CD4-positive, alpha-beta T cell (primary cell): ENCODE measurements at places on chromosomes 7 and 10. TPM values are rescaled to one million over a fixed set of nuclear protein-coding genes. Genes with fewer than 3 reads are reported as not detected.

DNA sequence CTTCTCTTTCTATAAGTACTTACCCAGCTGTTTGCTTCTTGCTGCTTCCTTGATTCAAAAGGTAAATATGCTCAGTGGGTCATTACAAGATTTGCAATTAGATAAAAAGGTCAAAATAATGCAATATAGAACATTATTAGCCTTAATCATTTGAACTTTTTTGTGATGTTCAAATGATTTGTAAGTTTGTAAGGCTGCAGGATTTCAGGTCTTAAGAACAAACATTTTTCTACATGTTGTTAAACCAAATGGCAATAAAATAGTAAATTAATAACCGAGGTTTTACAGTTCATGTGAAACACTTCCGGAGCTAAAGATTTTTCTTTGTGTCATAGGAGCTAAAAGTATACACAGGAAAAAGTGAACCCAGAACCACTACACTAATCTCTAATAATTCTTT is 16.2 kb upstream of the SCIN start:
- H3K4me3 ChIP-seq: no peak overlapping the region
- H3K27me3 ChIP-seq: no peaks in the 10 kb centered on the region
- H3K27ac ChIP-seq: no peak overlapping the region
- H3K36me3 ChIP-seq: no peaks in the 10 kb centered on the region
- H3K4me1 ChIP-seq: no peaks in the 10 kb centered on the region

- H3K4me1 ChIP-seq: peaks cover 24% of the 10 kb centered on the region
- peak overlapping the region; percentile 57 for H3K27ac ChIP-seq
- H3K4me3 ChIP-seq: no peak overlapping the region
- no peaks in the 10 kb centered on the region for H3K27me3 ChIP-seq
- peak; percentile 73 for DNase-seq
Observed at GRCh38 chr7:150556521-150557138, 10.6 kb upstream of the GIMAP4 start.

DNA sequence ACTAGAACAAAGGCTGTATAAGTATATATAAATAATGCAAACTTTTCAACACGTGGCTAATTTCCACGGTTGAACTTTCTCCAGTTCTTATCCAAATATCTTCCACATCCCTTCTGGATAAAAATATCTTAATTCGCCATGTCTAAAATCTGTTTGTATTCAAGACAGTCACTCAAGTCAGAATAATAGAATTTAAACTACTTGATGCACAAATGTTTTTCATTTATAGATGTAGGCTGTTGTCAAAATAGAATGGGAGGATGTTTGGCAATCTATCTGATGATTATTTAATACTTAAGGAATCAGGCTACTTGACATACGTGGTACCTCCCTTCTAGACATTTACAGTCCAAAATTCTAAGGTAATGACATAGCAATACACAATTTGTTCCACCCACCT is 204.3 kb downstream of the TWIST1 start:
- no peak overlapping the region for H3K4me3 ChIP-seq
- DNase-seq: no peak
- H3K27me3 ChIP-seq: no peaks in the 10 kb centered on the region
- no peaks in the 10 kb centered on the region for H3K4me1 ChIP-seq

DNA sequence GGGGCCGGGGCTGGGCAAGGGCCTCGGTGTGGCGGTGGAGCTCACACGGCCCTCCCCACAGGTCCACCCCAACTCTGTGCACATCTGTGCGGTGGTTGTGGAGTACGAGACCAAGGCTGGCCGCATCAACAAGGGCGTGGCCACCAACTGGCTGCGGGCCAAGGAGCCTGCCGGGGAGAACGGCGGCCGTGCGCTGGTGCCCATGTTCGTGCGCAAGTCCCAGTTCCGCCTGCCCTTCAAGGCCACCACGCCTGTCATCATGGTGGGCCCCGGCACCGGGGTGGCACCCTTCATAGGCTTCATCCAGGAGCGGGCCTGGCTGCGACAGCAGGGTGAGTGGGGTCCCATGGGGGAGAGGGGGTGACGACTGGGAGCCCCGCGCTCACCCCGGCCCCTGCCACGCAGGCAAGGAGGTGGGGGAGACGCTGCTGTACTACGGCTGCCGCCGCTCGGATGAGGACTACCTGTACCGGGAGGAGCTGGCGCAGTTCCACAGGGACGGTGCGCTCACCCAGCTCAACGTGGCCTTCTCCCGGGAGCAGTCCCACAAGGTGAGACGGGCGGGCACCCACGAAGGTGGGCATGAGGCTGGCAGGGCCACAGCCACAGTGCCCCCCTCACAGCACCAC is 8.8 kb downstream of the TMEM120A start:
- H3K36me3 ChIP-seq: peaks cover 56% of the 10 kb centered on the region
- no peak for DNase-seq
- no peak overlapping the region for H3K27ac ChIP-seq
- H3K4me1 ChIP-seq: peaks cover 3% of the 10 kb centered on the region
- H3K4me3 ChIP-seq: no peak overlapping the region

- H3K36me3 ChIP-seq: peaks cover 52% of the 10 kb centered on the region
- H3K4me3 ChIP-seq: no peak overlapping the region
- no peak overlapping the region for H3K27ac ChIP-seq
- no peak for DNase-seq
Observed at GRCh38 chr10:38050212-38050611, 39.7 kb downstream of the ZNF33A start.

DNA sequence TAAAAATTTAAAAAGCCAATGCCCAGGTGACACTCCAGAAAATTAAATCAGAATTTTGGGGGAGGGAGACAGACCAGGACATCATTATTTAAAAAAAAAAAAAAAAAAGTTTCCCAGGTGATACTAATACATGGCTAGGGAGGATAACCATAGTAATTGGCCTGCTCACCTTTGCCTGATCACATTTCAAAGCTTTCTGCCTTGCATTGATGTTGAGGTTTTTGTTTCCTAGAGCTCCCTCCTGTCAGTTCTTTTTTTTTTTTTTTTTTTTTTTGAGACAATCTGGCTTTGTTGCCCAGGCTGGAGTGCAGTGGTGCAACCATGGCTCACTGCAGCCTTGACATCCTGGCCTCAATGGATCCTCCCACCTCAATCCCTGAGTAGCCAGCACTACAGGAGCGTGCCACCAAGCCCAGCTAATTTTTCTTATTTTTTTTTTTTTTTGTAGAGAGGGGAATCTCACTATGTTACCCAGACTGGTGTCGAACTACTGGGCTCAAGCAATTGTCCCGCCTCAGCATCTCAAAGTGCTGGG is 38.1 kb downstream of the CPED1 start:
- no peak overlapping the region for H3K4me3 ChIP-seq
- no peaks in the 10 kb centered on the region for H3K36me3 ChIP-seq
- H3K4me1 ChIP-seq: no peaks in the 10 kb centered on the region
- H3K27ac ChIP-seq: no peak overlapping the region

DNA sequence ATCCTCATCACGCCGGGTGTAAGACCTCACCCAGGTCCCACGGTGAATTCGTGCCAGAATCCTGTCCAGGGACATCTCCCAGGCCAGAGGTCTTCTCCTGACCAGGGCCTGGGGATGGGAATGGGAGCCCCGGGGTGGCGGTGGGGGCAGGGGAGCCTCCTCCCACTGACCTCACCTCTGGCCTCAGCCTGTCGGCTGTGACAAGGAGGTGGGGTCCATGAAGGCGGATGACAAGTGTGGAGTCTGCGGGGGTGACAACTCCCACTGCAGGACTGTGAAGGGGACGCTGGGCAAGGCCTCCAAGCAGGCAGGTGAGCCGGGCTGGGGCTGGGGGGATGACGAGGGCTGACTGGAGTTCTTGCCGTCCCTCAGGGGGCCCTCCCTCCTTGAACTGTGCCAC is 41.3 kb downstream of the TBATA start:
- H3K27me3 ChIP-seq: no peaks in the 10 kb centered on the region
- H3K4me1 ChIP-seq: no peaks in the 10 kb centered on the region
- DNase-seq: no peak

DNA sequence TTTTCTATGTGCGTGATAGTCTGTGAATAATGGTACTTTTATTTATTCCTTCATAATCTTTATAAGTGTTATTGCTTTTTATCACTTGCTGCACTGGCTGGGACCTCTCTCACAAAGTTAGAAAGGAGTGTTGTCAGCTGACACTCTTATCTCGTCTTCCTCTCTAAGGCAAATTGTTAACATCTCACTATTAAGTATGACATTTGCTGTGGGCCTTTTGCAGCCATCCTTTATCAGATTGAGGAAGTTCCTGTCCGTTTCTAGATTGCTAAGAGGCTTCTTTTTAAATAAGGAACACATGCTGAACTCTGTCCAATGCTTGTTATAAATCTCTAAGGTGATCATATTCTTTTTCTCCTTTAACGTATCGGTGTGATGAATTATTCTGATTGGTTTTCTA is 27.4 kb upstream of the DIP2C start:
- H3K4me1 ChIP-seq: no peaks in the 10 kb centered on the region
- H3K27me3 ChIP-seq: peaks cover 2% of the 10 kb centered on the region
- H3K4me3 ChIP-seq: no peak overlapping the region
- no peak for DNase-seq

- H3K36me3 ChIP-seq: no peaks in the 10 kb centered on the region
- peaks cover 6% of the 10 kb centered on the region for H3K27me3 ChIP-seq
- DNase-seq: no peak
Observed at GRCh38 chr7:41711283-41712064, 8.6 kb upstream of the INHBA start.

GRCh38 chr7:100372256-100372655 is 1.0 kb upstream of the PILRA start:
- peaks cover 14% of the 10 kb centered on the region for H3K4me1 ChIP-seq
- no peak for DNase-seq
- no peak overlapping the region for H3K4me3 ChIP-seq
- no peaks in the 10 kb centered on the region for H3K36me3 ChIP-seq
- peak overlapping the region; percentile 41 for H3K27ac ChIP-seq

- no peaks in the 10 kb centered on the region for H3K27me3 ChIP-seq
- H3K36me3 ChIP-seq: no peaks in the 10 kb centered on the region
- DNase-seq: no peak
- no peaks in the 10 kb centered on the region for H3K4me1 ChIP-seq
- H3K27ac ChIP-seq: no peak overlapping the region
Observed at GRCh38 chr10:95327367-95327766, 36.6 kb upstream of the PDLIM1 start.

DNA sequence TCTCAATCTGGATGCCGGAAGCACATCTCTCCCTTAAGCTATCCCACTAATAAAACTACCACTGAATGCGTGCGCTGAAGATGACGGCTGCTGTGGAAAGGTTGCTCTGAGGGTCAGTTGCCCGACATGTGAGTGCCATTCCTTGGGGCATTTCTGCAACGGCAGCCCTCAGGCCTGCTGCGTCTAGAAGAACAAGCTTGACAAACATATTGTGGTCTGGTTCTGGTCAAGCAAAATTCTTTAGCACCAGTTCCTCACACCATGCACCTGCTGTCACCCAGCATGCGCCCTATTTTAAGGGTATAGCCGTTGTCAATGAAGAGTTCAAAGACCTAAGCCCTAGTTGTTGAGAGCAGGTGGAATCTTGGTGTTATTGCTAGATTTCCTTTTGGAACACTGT is 184.2 kb downstream of the SRPK2 start:
- no peak overlapping the region for H3K4me3 ChIP-seq
- no peaks in the 10 kb centered on the region for H3K27me3 ChIP-seq
- no peak overlapping the region for H3K27ac ChIP-seq
- H3K4me1 ChIP-seq: peaks cover 24% of the 10 kb centered on the region
- peaks cover 23% of the 10 kb centered on the region for H3K36me3 ChIP-seq

DNA sequence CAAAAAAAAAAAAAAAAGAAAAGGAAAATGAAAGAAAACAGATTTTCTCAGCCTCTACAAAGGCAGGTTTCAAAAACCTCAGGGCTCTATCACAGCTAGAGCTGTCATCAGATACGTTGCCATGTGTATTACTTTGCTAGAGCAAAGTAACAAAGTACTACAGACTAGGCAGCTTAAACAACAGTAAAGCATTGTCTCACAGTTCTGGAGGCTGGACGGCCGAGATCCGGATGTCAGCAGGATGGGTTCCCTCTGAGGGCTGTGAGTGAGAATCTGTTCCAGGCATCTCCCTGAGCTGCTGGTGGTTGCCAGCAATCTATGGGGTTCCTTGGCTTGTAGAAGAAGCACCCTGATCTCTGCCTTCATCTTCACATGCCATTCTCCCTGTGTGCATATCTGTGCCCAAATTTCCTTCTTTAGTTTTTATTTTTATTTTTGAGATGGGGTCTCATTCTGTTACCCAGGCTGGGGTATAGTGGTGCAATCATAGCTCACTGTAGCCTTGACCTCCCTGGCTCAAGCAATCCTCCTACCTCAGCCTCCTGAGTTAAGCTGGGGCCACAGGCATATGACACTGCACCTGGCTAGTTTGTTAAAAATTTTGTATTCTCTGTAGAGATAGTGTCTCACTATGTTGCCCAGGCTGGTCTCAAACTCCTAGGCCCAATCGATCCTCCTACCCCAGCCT is 48.9 kb upstream of the KDM7A start:
- H3K4me3 ChIP-seq: no peak overlapping the region
- peaks cover 65% of the 10 kb centered on the region for H3K4me1 ChIP-seq
- no peak overlapping the region for H3K27ac ChIP-seq
- H3K27me3 ChIP-seq: no peaks in the 10 kb centered on the region
- peak; percentile 35 for DNase-seq

GRCh38 chr10:57579926-57580325 is 687.8 kb downstream of the IPMK start:
- no peaks in the 10 kb centered on the region for H3K27me3 ChIP-seq
- no peaks in the 10 kb centered on the region for H3K4me1 ChIP-seq
- no peaks in the 10 kb centered on the region for H3K36me3 ChIP-seq
- H3K27ac ChIP-seq: no peak overlapping the region
- DNase-seq: no peak

DNA sequence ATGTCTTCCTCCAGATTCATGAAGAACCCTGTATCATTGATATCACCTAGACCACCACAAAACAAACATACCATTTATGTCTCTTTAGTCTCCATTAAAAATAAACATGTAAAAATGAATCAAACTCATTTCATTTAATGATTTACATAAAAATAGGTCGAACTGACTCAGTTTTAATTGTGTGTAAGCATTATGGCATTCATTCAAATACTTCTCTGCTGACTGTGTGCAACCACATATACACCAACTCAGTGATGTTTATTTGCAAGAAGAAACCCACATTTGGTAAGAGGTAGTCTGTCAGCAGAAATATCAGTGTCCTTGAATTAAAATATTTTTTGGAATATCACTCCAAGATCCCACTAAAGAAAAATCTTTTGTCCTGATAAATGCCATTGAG is 30.5 kb downstream of the ABCB1 start:
- H3K27me3 ChIP-seq: no peaks in the 10 kb centered on the region
- no peaks in the 10 kb centered on the region for H3K4me1 ChIP-seq
- no peak overlapping the region for H3K4me3 ChIP-seq
- no peaks in the 10 kb centered on the region for H3K36me3 ChIP-seq
- no peak overlapping the region for H3K27ac ChIP-seq
- no peak for DNase-seq

GRCh38 chr10:98675902-98676301 is 229.2 kb upstream of the HPS1 start:
- H3K27me3 ChIP-seq: peaks cover 5% of the 10 kb centered on the region
- no peak overlapping the region for H3K4me3 ChIP-seq
- no peak overlapping the region for H3K27ac ChIP-seq
- DNase-seq: no peak
- H3K36me3 ChIP-seq: no peaks in the 10 kb centered on the region

GRCh38 chr10:94292434-94293090 is 70.2 kb downstream of the NOC3L start:
- no peaks in the 10 kb centered on the region for H3K4me1 ChIP-seq
- H3K27me3 ChIP-seq: peaks cover 22% of the 10 kb centered on the region
- H3K27ac ChIP-seq: no peak overlapping the region
- no peak for DNase-seq
- H3K4me3 ChIP-seq: no peak overlapping the region
- H3K36me3 ChIP-seq: no peaks in the 10 kb centered on the region

- H3K27ac ChIP-seq: no peak overlapping the region
- no peaks in the 10 kb centered on the region for H3K4me1 ChIP-seq
- H3K36me3 ChIP-seq: peaks cover 4% of the 10 kb centered on the region
- no peaks in the 10 kb centered on the region for H3K27me3 ChIP-seq
Observed at GRCh38 chr7:17786314-17786852, 153.9 kb downstream of the SNX13 start.

The PDE6C gene
- total RNA-seq: not detected

The CYP2C19 gene
- not detected for total RNA-seq

The POLL gene
- 24.3 TPM for total RNA-seq

The HTR5A gene
- not detected for total RNA-seq

The ADAP1 gene
- 7.2 TPM for total RNA-seq

The SPDYE8 gene
- total RNA-seq: not detected
